Stimulated activated CD8-positive, alpha-beta memory T cell treated with anti-CD3 and anti-CD28 coated beads, Interleukin-12 subunit alpha, Interleukin-12 subunit beta, amount 100 ng/mL, for 1 hour (primary cell): ENCODE measurements at places on chromosomes 6 and 20.
A peak's percentile ranks its signal among the peaks of the same experiment; 100 is the strongest.

- no peak for DNase-seq
These were observed 155.6 kb upstream of the SMLR1 start for GRCh38 chr6:130671577-130671976.

DNA sequence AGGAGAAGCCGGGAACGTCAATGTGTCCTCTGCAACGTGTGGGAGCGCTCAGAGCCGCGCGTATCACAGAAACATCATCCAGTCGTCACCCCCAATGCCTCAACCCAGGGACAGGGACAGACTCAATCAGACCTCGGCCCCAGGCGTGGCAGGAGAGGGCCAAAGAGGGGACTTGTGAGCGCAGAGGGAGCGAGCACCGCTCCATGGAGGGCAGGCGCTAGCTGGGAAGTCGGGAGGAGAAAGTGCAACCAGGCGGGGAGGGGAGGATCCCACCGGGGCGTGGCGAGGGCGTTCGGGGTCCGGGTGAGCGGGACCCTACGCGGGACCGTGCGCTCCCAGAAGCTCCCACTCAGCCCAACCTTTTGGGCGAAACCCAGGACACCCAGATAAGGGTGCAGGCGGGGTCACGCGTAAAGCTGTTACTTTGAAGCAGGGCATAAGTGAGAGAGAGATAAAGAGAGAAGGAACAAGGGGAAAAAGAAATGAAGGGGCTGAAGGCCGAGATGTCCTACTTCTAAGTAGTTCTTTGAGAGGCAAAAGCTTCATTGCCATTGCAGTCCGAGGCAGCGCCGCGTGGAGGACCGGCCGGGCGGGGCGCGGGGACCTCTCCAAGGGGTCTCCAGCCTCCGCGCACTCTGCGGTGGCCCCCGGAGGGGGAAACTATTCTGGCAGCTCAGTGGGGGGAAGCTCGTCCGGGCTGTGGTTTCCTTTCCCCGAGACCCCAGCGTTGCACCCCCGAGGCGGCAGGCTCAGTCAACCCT lies 862 bp upstream of the SOBP start:
- no peak for DNase-seq

- no peak for DNase-seq
These were observed 515.1 kb upstream of the SOX4 start for GRCh38 chr6:21078497-21078896.

GRCh38 chr20:64099086-64099786 lies 8.1 kb downstream of the NPBWR2 start:
- DNase-seq = no peak

DNA sequence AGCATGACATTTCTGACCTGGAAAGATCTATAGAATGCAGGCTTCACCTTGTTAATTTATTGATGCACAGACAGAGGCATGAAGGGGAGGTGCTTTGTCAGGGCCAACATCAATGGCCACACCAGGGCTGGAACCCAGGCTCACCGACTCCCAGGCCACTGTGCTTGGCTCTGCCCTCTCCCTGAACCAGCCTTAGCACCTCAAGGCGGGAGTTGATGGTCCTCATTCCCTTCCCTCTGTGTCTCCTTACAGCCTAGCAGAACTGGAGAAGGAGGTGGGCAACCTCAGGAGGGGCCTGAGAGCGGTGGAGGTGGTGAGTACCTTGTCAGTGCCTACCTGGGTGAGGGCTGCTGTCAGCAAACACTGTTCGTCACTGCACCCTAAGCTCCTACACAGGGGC lies 35.6 kb downstream of the MOCS1 start:
- DNase-seq = no peak

- no peak for DNase-seq
These were observed 56.8 kb downstream of the TFAP2C start for GRCh38 chr20:56685879-56686278.

DNA sequence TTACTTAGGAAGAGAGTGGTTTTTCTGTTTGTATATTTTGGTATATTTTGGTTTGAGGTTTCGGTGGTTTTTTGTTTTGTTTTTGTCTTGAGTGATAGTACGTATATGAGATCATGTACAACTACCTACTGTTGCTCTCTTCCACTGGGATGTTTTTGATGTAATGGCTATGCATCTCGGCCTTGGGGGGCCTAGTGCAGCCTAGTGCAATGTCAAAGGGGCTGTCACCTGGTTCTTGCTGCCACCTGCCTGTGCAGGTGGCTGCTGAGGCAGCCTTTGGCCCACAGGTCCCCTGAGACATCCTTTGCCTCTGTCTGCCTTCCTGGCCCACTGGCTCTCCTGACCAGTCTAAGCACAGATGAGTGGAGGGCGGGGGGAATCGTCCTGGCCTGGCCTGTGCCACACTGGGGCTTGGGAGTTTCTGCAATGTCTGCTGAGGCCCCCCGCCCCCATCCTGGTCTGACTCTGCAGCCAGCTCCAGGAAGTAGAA lies 546.6 kb downstream of the CD83 start:
- DNase-seq = no peak

DNA sequence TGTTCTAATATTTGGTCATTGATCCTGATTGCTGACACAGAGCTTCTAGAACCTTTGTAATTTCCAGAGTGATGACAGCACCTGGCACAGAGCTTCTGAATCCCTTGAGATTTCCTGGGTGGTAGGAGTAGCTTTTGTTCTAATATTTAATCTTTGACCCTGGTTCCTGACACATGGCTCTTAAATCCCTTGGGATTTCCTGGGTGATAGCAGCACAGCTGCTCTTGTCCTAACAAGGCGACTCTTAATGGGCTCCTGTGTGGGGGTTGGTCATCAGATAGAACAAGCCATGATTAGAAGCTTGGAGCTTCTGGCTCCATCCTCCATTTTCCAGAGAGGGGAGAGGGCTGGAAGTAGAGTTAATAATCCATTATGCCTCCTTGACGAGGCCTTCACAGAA lies 18.4 kb downstream of the GMPR start:
- DNase-seq = no peak

- no peak for DNase-seq
These were observed 110.9 kb downstream of the GMDS start for GRCh38 chr6:2134554-2134953.

DNA sequence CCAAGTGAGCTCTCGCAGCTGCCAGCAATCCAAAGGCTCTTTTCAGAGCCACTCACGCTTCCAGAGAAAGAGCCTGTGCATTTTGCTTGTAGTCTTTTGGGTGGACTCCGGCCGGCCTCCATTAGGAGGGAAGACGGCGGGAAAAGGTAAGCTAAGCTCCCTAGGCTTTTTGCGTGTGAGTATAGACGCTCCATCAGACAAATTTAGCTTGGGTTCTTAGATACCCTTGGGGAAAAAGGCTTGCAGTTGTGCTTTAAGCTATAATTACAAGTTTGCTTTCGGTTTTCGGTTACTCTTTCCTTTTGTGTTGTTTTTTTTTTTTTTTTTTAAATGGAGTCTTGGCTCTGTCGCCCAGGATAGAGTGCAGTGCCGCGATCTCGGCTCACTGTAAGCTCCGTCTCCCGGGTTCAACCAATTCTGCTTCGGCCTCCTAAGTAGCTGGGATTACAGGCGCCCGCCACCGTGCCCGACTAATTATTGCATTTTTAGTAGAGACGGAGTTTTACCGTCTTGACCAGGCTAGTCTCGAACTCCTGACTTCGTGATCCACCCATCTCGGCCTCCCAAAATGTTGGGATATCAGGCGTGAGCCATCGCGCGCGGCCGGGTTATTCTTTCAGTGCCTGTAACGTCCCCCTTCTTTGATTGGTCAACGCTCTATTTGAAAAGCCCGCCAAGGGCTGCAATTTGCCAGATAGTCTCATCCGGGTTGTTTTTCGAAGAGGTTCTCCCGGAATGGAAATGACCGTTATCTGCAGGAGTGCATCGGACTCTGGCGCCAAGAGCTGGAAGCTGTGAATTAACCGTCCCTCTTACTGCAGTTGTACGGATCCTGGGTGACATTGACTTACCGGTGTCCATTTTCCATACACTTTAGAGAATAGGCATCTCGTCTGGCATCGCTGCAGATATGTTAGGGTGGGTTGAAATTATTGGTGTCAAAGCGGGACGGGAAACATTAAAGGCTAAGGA lies 18.1 kb downstream of the OR2B2 start:
- DNase-seq = peak; percentile 63

- no peak for DNase-seq
These were observed at the start of gene MACROD2 for GRCh38 chr20:13995086-13995665. Gene MACROD2 (plus strand): TSS chr20:13995516.

DNA sequence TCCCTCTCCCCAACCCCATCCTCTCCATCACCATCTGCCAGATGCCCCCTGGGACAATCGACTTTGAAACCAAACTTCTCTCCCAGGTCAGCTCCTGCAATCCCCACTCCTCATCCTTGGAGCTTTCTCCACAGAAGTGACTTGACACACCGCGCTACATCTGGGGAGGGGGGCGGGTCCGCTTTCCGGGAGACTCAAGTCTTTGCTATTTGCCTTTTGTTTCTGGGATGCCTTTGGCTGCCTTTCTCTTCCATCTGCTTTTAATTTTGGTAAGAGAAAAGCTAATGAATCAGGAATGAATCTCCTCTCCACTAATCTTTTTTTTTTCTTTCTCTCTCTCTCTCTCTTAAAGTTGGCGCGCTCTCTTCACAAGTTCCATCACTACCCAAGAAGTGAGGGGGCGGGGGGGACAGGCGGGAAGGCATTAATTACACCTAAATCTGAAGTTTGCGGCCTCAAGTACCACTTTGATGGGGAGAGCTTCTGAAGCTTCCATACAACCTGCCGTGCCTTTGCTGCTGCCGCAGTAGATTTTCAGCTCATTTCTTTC lies 664 bp upstream of the TPBG start:
- DNase-seq = no peak

DNA sequence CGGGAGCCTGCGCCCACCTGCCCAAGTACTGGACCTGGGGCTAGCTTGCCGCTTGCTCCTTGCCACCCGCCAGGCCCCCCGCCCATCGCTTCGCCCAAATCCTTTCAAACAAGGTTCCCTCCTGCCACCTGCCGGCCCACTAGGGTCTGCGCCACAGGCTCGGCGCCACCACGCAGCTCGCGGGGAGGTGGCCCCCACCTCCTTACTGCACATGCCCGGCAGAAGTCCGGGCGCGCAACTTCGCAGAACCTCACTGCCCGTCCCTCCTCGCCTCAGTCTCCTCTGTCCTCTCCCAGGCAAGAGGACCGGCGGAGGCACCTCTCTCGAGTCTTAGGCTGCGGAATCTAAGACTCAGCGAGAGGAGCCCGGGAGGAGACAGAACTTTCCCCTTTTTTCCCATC lies 11.2 kb downstream of the GNAS-AS1 start:
- DNase-seq = peak; percentile 15

- no peak for DNase-seq
These were observed 153.7 kb downstream of the HACE1 start for GRCh38 chr6:104705916-104706442.

DNA sequence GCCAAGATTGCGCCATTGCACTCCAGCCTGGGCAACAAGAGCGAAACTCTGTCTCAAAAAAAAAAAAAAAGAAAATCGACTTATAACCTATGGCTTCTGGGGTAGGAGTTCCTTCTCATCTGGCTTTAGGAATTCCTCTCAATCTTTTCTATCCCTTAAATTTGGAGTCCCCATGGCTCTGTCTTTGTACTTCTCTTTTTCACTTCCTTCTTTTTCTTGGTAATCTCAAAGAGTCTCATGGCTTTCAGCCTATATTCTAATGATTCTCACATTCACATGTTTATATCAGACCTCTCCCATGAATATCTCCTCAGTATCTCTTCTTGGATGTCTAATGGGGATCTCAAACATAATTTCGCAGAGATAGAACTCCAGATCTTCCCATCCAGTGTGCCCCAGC lies 42.8 kb upstream of the RALGAPA2 start:
- no peak for DNase-seq

- no peak for DNase-seq
These were observed 97.3 kb downstream of the MDGA1 start for GRCh38 chr6:37600312-37600916.

DNA sequence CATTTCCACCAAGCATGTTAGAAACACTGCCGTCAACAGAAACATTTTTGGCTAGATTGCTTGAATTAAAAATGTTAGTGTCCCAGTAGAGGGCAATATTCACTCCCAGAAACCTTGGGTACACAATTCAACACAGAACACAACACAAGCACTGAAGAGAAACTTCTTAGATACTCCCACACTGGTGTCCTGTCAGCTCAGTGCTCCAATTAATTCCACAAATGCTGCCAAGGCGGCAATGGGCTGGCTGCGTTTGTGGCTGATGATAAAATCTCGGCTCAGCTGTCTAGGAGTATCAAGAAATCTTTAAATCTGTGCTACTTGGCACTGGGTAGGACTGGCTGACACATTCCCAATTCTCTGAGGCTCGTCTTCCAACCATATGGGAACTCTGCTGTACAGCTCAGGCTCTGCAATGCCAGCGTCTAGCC lies 39.3 kb downstream of the BEND3 start:
- DNase-seq = no peak

DNA sequence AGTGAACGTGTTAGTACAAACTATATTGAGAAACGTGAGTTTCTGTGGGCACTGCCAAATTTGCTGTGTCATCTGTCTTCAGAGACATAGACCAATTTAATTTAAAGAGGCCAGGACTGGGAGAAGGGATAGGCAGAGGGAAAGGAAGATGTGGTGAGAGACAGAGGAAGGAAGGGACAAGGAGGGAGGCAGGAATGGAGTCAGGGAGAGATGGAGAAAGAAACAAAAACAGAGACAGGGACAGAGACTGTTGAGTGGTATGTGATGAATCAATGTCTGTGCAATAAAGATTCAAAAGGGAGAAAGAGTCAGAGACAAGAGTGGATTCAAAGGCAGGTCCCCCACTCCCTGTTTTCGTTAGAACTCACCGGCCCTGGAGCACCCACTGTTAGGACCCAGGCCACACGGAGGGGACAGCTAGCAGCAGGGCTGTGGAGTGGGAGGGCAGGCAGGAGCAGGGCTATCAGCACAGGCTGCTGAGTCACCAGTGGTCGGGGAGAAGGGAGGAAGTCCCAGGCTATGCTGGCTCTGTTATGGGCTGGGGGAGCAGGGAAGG lies 51.6 kb upstream of the CHD6 start:
- DNase-seq = no peak

DNA sequence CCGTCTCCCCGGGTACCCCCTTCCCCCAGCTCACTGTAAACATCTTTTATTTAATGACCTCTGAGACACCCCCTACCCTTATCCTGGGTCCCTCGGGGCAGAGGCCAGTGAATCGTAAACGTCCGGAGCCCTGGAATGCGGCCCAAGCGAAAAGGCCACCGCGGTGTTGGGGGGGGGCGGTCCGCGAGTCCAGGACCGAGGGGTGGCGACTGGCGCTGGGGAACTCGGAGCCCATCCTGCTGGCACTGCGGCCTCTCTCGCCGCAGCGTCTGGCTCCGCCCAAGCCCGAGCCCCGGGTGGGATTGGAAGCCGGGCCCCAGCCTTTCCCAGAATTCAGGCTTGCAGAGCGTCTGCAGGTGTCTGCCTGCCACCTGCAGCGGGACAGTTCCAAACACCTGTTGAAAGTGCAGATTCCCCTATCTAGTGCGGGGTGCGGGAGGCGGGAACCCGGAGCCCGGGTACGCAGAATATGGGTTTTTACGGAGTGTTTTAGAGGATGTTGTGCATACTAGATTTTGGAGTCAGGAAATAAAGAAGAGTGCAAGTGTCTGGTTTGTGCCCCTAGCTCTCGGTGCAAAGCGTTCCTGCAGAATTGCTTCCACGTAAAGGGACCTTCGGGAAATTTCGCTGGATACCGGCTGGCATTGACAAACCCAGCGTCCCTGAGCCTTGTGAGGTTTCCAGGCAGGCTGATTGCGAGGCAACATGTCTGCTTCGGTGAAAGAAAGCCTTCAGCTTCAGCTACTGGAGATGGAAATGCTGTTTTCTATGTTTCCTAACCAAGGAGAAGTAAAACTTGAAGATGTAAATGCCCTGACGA lies 800 bp downstream of the RWDD2A start:
- DNase-seq = no peak
